ENCODE measurements at places on chromosomes 4 and X.

GRCh38 chr4:12139296-12139695 lies 710.6 kb upstream of the HS3ST1 start:
- no peak for DNase-seq

DNA sequence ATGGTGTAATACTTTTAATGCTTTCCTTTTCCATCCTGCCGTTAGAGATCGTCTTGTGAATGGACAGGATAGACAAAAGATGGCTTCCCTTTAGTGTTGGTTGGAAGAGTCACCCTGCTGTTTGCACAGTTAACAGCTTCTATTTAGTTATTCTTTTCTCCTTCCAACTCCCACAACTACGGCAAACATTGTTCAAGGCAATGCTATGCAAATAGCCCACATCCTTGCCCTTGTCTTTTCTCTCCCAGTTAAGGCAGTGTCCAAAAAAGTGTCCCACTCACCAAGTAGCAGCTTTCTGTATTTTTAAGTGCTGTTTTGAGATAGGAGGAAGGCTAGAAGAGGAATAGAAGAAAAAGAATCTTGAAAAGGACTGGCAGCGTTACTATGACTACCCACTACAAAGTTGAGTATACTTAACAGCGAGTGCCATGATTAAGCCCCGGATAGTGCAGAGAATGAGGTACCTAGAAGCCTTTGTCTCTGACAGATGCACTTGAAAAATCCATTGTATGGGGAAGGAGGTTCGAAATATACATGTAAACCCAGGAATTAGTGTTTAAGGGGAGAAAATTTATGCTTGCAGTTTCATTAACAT lies 12.1 kb upstream of the RUFY3 start:
- no peak for DNase-seq

DNA sequence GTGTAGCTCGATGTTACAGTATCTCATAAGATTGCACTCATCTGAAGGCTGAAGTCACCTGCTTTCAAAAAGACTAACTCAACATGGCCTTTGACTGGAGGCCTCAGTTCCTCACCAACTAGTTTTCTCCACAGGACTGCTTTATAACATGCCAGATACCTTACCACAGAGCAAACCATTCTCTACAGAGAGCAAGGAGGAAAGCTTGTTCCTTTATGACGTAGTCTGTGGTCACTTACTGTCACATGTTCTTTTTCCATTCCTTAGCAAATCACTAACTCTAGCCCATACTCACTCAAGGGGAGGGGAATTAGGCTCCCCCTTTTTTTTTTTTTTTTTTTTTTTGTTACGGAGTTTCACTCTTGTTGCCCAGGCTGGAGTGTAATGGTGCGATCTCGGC lies 3.2 kb downstream of the THAP9 start:
- no peak for DNase-seq

DNA sequence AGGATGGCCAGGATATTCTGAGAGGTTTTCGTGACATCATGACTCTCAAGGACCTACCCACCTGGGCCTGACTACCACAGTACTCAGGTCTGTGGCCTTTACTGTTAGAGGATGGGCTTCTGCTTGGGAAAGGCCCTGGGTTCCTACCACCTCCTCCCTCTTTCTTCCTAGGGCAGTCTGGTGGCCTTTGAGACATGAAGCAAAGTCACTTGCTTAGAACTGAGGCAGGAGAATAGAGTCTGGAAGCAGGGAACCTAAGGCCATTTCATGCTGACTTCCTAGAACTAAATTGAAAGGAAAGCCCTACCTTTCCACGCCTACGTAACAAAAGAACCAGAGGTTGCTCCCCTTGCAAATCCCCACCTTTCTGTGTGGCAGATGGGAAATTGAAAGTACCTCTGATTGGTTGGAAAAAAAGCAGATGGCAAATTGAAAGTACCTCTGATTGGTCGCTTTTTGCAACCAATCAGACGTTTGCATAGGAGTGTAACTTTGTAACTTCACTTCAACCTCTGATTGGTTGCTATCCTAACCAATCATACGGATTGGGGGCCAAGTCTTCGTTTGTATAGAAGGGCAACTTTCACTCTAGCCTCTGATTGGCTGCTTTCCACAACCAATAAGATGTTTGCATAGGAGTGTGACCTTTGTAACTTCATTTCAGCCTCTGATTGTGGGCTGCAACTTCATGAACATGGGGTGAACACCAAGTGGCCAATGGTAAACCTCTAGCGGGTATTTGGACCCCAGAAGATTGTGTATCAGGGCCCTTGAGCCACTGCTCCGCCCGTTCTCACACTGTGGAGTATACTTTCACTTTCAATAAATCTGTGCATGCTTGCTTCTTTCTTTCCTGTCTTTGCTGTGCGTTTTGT lies 9.9 kb upstream of the AKAP14 start:
- DNase-seq = no peak

DNA sequence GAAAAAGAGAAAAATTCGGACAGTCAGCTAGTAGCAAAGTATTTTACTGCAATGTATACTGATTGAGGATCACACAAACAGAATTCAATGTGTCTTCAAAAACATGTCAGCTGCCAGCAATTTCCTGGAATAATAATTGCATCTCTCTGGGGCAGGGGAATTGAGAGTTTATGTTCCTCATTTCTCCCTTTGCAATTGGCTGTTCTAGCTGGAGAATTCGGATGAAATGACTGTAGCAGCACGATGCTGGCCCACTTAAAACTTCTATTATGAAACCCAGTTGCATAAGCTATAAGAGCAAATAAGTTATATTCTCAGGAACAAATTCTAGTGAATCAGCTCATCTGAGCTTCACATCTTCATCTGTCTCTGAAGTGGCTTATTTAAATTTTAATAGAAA lies 99.9 kb upstream of the CPEB2 start:
- DNase-seq = no peak

DNA sequence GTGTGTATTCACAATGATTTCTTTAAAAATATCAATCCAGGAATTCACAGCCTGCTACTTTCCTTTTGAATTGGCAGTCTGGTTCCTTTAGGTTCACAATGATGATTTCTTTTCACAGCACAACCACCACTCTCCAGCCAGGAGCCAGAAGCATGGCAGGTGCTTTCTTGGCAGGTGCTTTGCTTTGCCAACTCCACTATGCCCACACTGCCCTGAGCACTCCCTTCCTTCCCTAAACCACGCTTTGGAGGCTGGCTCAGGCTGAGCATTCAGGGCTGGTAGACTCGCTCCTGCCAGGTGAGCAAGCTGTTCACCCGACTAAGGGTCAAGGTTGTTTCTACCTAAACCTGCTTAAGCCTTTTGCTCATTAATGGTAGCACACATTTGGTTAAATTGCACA lies 184.5 kb downstream of the SH3KBP1 start:
- peak; percentile 43 for DNase-seq

DNA sequence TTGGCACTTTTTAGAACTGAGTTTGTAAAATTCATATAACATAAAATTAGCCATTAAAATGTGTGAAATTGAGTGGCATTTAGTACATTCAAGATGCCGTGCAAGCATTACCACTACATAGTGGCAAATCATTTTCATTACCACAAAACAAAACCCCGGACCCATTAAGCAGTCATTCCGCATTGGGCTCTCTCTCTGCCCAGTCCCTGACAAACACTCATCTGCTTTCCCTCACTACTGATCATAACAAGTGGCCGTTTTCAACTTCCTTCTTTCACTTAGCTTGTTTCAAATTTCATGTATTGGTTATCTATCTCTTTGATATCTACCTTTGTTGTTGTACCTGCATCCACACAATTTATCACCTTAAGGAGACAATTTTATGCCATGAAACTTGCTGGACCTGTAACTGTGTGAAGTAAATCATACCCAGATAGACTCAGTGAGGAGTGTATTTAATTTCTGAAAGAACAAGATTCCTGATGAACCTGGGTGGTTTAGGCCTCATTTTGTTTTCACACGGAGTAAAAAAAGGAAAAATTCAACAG lies 202.1 kb downstream of the OR13H1 start:
- DNase-seq = peak; percentile 42

DNA sequence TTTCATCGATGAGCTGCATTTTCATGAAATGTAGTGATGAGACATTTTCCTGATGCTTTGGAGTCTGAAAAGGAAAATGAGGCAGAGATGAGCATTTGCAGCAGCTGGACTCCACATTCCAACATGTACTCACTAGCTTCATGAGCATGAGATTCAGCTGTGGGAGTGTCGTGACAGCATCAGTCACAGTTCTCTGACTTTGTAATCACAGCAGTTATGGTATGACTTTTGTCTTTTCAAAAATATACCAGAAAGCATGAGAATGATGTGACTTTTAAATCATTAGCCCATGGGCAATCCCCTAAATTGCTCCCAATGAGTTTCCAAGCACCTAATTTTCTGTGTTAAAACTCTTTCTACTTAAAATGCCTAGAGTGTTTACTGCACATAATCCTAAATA lies 18.3 kb upstream of the MSL3 start:
- DNase-seq = no peak

DNA sequence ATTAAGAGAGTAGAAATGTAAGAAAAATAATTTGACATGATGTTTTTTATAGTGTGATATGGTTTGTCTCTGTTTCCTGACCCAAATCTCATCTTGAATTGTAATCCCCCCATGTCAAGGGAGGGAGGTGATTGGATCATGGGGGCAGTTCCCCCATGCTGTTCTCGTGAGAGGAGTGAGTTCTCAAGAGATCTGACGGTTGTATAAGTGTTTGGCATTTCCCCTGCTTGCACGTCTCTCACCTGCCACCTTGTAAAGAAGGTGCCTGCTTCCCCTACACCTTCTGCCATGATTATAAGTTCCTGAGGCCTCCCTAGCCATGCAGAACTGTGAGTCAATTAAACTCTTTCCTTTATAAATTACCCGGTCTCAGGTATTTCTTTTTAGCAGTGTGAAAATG lies 34.8 kb upstream of the EXOC1L start:
- DNase-seq = no peak

DNA sequence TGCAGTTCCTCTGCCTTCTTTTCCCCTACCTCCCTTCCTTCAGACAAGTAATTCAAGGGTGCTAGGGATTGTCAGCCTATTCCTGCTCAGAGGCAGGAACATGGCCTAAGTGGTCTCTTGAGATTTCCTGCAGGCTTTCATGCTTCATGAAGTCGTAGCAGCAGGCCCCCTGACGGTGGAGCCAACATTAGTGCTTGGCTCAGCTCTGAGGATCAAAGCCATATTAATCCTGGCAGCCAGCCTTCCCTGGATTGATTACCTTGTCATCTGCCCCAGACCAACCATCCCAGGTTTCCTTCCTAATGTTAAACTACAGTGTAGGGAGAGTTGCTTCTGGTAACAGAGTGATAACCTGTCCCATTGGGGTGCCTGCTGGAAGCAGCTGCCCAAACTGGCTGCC lies 84.1 kb downstream of the SLC16A2 start:
- DNase-seq = peak; percentile 2

DNA sequence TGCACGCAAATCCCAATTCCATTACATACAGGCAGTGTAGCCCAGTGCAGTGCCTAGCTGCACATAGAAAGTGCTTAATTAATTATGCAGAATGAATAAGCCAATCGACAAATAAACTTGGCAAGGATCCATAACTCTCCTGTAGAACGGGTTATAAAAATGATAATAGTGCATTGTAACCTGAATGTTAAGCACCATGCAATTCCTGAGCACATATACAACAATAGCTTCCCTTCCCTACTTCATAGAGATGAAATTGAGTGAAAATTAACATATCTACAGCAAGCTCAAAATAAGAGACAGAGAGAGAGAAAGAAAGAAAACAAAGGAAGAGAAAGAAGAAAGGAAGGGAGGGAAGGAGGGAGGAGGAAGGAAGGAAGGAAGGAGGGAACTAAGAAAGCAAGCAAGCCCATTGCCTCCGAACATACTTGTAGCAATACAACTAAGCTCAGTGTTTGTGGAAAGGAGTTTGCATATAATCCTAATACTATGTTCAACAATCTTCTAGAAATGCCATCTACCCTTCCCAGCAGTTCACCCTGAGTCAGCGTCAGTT lies 1074.0 kb upstream of the LCORL start:
- DNase-seq = peak; percentile 0

GRCh38 chr4:8001564-8002355 lies 62.1 kb upstream of the AFAP1 start:
- no peak for DNase-seq

DNA sequence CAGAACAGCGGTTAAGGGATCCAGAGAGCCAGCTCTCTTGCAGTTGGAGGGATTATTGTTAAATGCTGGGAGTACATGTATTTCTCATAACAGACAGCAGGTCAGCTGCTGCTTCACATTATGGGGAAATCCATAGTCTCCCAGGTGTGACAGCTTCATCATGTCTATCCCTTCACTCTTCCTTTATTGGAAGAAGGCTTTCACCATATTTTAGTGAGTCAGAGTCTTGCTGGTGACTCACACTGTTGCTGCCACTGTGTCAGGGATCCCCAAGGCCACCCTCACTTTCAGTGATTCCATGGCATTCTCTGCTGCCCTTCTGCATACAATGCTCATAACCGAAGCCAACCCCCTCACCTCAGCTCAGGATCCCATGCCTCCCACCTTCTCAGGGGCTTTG lies 32.9 kb upstream of the PAGE5 start:
- no peak for DNase-seq

GRCh38 chr4:37389967-37390580 lies 145.5 kb downstream of the NWD2 start:
- DNase-seq = peak; percentile 13

GRCh38 chrX:118225711-118226428 lies 109.3 kb upstream of the KLHL13 start:
- DNase-seq = peak; percentile 49

GRCh38 chr4:173498023-173498422 lies 32.0 kb downstream of the HAND2 start:
- DNase-seq = no peak

- peak; percentile 20 for DNase-seq
These were observed 351.2 kb downstream of the ARHGAP24 start for GRCh38 chr4:85826060-85826678.

DNA sequence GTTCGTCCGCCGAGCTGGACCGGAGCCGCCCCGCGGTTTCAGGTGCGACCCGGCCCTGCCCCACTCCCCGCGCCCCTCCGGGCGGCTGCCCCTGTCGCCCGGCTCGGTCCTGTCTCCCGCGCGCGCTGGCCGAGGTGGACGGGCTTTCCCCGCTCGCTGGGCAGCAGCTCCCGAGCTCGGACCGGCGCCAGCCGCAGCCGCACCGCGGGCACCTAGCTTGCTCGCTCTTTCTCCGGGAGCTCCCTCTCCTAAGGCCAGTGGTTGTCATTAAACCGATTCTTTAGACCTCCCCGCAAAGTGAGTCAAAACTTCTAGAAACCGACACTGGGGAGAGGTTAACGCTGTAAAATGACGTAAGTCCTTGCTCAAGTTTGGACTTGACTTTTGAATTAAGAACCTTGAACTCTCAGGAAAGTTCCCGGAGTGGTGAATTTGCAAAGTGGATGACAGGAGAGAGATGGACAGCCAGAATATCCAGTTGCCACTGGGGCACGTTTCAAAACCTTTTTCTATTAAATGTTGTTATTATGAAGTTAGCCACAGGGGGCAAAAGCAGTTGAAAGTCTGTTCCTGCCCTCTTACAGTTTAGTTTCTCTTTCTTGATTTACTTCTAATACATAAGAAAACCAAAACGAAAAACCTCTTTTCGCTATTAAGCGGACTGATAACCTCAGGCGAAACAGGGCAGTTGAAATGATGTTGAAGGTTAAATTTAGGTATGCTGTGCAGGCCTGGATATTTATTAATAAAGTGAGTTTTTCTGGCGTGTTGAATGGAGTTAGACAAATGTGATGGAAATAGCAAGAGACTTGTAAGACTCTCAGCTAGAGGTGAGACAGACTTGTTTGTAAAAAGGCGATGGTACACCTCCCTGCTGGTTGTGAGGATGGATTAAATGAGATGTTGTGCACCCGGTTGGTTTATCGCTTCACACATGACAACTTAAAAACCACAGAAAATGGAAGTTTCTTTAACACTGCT lies 847 bp downstream of the PI4K2B start:
- peak; percentile 31 for DNase-seq
